MV-4-11 (cell line): ENCODE measurements at places on chromosomes 12 and 14.

DNA sequence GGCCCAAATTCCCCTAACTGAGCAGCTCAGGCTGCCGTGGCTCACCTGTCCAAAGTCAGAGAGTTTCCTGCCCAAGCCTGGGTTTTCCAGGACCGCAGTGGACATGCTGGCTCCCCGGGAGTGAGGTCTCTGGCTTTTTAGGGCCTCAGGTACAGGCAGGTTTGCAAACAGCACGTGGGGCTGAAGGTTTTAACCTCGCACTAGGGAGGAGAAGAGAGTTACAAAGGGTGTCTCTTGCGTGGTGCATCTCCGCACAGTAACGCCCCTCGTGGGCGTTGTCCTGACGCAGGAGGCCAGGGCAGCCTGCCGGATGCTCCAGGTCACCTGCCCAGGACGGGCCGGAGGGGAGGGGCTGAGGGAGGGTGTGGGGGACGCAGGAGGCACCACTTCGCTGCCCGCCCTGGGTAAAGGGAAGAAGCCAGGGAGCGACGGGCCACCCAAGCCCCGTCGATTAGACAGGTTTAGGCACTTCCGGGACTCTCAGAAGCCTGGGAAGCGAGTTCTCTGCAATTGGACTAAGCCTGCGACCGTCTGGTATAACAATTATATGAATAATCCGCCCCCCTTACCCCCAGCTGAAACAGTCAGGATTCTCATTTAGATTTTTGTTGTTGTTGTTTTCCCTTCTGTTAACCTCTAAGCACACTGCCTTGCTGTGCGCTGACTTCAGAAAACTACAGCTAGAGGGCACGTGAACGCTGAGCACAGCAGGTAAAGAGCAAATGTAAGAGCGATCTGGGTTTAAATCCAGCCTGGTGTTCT lies at the start of gene PAH:
Gene PAH (minus strand): TSS at position 219 of the 762 bp plus-strand sequence. CDS start 114 bp downstream, at position 105.
- no peak for DNase-seq

DNA sequence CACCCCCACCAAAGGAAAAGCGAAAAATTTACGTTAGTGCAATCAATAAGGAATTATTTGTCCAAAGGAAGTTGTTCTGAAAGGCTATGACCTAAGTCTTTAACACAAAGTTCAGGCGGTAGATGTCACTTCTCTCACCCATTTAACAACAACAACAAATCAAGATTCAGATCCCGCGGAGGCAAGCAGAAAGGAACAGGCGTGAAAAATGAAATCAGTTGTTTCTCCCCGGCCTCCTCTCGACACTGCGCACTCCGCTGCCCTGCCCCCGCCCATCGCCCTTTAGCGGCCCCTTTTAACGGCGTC lies 1.4 kb downstream of the DENND5B start:
- no peak for DNase-seq

- peak; percentile 58 for DNase-seq
Observed at GRCh38 chr14:77000340-77001270, 27.9 kb downstream of the IRF2BPL start.

- no peak for DNase-seq
Observed at GRCh38 chr14:69838881-69839416, 40.3 kb upstream of the SMOC1 start.

DNA sequence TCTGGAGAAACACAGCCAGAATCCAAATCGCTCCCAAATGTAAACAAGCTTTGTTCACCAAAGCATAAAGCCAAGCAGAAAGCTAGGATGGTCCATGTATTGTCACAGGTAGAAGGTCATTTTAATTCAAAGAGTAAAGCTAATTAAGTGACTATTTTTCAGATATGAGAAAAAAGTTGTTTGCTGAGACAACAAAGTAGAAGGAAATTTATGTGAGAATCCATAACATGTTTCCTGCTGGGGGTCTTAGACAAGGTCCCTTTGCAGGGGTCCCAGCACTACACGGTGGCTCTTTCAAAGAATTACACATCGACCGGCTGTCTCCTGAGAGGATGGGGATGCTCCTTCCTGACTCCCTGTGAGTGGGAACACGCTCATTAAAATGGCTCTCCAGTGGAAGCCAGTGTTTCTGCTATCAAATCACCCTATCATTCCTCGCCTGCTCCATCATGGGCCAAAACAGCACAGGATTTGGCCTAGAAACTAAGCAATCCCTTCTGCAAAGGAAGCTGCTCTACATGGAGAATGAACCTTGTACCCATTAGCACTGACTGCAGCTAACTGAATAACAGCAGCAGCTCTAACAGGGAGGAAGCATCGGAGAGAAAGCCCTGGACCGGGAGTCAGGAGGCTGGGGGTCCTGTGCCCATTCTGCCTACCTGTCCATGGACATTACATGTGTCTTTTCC lies 175.3 kb downstream of the STXBP6 start:
- DNase-seq = no peak

DNA sequence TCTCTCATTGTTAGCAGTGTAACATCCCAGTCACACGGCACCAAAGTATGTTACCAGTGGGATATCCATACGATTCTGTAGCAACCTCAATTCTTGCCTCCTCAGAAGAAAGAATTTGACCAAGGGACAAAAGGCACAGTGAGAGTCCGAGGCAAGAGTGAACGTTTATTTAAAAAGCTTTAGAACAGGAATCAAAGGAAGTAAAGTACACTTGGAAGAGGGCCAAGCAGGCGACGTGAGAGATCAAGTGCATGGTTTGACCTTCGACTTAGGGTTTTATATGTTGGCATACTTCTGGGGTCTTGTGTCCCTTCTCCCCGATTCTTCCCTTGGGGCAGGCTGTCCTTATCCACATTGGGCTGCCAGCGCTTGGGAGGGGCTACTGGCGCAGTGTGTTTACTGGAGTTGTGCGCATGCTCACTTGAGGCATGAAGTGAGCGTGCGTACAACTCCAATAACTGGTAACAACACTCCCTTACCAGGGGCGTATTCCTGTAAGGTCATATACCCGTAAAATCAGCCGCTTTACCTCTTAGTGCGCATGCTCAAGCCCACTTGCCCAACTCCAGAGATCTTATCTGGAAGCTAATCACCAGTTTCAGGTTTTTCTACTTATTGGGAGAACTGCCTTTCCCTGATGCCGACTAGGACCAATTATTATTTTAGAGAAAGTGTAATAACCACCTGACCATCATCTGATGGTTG lies 71.7 kb downstream of the FAR2 start:
- no peak for DNase-seq

DNA sequence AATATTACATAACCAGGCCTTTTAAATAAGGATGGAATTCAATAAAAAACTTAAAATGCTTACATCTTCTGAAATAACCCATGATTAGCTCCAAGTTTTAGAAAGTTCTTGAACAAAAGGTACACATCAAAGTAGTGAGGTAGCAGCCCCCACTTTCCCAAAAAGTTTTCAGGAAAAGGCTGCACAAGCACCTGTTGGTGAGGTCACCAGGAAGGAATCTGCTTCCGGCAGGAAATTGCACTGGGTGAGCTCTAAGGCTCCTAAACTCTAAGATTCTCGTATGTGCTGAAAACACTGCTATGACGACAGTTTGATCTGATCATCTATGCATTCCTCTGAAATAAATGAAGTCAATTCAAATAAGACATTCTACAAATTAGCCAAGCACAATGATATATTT lies 34.3 kb upstream of the TTC7B start:
- no peak for DNase-seq

GRCh38 chr12:95303476-95303875 lies 85.9 kb downstream of the VEZT start:
- DNase-seq = no peak

DNA sequence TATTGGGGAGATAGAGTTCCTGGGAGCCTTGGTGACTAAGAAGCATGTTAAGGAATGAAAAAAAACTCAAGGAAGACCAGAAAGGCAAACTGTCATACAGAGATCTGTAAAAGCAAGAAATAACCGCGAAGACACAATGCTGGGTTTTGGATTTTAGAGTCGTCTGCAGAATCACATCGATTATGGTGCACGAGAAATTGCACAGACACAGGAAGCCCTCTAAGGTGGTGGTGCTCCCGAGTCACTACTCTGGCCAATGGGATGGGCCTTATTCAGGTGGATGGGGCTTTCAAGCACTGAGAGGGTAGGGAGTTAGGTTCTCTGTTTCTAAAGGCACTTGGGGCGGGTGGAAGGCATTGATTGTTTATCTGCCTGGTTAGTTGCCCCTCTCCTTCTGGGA lies 10.3 kb upstream of the FLVCR2 start:
- no peak for DNase-seq

DNA sequence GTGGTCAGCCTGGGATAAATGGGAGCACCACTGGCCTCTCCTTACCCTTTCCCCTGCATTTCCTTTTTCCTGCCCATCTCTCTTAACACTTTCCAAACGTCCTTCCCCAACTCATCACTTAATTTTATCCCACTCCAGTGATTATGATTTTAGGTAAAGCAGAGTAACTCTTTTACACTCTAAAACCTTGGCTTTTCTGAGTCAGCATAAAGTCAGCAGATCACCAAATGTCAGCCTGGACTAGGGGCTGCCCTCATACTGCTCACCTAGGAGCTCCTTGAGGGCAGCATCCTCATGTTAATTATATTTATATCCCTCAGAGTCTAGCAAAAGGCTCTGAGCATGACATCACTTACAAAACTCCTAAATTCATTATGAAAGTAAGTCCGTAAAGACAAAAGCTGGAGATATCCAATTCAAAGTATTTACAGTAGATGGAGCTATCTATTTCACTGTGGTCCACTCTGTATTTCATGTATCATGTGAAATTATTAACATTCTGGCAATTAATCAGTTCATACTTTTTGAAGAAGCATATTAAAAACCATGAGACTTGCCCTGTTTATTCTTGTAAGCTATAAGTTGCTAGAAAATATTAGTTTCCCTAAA lies 17.0 kb upstream of the DICER1 start:
- no peak for DNase-seq

DNA sequence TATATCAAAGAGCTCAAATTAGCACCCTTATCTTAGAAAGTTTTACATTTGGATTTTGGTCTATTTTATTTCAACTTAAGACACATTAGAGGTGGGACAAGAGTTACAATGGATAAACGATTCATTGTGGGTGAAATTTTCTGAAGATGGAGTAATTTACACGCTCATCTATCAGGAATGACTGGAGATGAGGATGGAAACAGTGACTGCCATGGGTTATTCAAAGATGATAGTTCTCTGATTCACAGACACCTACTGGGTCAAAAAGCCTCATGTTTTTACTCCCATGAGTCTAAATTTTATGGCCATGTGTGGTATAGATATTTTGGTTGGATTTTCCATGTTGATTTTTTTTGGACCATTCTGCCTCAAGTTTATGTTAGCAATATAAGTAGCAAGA lies 22.1 kb downstream of the SAMD4A start:
- DNase-seq = no peak

DNA sequence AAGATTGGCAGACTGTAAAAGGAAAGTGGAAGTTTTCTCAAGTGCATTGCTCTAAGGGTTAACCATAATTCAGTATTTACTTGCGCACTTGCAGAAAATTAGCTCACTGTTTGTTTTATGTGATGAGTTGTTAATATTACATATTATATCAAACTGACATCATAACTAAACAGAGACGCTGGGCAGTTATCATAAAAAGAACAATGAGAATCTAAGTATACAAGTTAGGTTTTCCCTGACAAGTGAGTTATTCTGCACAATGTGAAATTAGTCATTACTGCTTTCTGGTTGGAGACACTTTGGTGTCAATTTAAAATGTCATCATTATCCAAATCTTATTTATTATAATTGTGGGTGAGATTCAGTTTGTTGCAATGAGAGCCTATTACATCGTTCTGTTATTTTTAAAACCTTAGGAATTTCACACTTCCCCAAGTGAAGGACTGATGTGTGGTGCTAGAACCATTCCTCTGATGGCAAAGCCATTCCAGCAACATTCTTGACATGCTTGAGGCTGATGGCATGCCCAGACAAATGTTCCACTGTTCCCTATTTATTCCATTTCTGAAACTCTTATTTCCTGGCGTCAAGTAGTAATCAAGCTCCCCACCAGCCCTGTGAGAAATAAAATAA lies 90.1 kb upstream of the FLRT2 start:
- no peak for DNase-seq

DNA sequence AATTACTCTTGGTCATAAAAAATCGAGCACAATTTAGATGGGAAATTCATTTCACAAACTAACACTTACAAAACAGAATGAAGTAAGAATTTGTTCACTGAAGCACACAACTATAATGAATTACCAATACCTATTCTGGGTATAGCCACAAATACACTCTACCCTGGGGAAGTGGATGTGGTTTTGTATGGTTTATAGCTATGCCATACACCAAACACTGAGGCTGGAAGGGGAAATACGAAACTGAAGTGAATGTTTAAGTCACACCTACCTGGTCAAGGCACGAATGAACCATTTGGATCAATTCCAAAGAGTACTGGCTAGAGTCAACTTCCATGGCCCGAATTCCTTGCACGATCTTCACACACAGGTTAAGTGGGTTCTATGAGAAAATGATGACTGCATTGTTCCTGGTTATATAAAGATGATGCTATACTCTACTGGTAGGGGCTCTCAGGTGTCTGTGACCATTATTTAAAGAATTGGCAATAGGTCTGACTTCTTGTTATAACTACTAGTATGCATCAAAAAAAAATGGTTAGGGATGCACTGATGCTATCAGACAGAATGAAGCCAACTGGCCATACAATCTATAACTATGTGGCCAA lies 12.8 kb downstream of the NEK9 start:
- no peak for DNase-seq

GRCh38 chr12:95766356-95767019 lies 24.1 kb downstream of the NTN4 start:
- DNase-seq = no peak

DNA sequence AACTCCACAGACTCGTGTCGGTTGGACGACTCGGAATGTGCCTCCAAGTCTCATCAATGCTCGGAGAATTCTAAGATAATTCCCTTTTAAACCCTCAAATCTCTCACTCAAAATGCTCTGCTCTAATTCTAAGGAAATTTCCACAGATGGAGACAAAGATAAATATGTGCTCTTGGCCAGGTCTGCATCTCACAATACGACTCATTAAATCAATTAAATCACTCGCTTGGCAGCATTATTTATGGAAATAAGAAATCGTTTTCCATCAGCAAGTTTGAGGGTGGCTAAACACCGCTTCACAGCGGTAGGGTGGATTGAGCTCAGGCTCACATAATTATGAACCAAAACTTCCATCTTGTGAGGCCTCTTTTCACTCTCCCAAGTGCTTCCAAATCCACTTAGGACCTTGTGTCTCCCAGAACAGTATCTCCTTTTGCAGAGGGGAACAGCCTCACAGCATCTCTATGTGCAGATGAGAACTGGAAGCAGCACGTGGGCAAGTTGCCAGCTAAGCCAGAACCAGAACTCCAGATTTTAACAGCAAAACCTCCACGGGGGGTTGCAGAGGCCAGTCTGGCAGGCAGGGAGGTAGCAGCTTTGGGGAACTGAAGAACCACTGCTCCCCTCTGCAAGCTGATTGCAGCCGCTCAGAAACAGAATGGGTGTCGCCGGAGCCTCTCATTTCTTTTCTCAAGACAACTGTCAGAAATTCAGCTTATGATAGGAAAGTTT lies 43.8 kb downstream of the RIMBP2 start:
- DNase-seq = no peak

- peak; percentile 32 for DNase-seq
Observed at GRCh38 chr14:91858536-91859275, 8.6 kb downstream of the TC2N start.
